ENCODE measurements at places on chromosomes 5 and 9. TPM values are rescaled to one million over a fixed set of nuclear protein-coding genes. Genes with fewer than 3 reads are reported as not detected.

- no peak for DNase-seq
Observed at GRCh38 chr5:157913575-157913974, 54.6 kb upstream of the CLINT1 start.

DNA sequence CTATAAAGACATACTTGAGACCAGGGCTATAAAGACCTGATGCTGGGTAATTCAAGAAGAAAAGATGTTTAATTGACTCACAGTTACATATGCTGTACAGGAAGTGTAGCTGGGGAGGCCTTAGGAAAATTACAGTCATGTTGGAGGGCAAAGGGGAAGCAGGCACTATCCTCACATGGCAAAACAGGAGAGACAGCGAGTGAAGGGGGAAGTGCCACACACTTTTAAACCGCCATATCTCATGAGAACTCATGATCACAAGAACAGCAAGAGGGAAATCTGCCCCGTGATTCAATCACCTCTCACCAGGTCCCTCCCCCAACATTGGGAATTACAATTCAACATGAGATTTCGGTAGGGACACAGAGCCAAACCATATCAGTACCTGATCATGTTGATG lies 89.9 kb upstream of the ADAMTSL1 start:
- DNase-seq = no peak

DNA sequence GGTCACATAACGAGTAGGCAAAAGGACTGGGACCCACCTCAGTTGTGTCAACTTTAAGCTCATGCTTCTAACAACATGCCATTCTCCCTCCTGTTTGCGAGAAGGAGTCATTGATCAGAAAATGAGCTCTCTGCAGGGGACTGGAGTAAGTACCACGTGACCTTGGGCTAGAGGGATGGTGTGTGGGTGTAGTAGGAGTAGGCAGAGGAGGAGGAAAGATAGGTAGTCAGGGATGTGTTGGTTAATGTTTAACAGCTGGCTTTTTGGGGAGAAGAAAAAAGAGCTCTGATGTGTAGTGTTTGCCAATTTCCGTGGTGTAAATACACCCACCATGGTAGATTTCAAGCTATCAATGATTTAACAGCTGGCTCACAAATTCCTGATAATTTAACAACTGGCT lies 160.3 kb upstream of the TBC1D2 start:
- DNase-seq = no peak

GRCh38 chr5:179484201-179484600 lies 66.2 kb upstream of the RUFY1 start:
- no peak for DNase-seq

DNA sequence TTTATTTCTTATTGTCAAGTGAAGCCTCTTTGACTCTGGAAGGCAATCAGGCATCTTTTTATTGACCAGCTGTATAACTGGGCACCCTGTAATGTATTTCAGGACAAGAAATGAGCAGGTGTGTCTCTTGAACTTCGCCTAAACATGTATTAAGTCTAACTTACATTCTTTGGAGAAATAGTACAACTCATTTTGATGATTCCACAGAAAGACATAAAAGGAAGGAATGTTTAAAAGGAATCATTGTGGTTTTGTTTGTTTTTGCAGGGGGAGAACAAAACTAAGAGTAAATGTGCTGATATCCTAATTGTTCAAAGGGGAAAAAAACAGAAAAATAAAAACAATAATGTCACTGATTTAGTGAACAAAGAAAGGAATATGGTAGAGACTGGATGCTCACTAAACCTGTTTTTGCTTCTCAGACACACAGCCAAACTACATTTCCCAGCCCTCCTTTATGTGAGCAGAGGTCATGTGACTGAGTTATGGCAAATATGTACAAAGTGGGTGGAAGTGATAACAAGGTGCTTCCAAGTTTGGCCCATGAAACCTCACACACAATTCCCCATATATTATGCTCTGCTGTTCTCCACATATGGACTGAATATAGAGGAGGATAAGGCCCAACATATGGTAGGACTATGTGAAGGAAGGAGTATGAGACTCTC lies 150.6 kb upstream of the ACOT12 start:
- no peak for DNase-seq

GRCh38 chr5:141779503-141779973 lies 97.5 kb upstream of the ARAP3 start:
- DNase-seq = no peak

DNA sequence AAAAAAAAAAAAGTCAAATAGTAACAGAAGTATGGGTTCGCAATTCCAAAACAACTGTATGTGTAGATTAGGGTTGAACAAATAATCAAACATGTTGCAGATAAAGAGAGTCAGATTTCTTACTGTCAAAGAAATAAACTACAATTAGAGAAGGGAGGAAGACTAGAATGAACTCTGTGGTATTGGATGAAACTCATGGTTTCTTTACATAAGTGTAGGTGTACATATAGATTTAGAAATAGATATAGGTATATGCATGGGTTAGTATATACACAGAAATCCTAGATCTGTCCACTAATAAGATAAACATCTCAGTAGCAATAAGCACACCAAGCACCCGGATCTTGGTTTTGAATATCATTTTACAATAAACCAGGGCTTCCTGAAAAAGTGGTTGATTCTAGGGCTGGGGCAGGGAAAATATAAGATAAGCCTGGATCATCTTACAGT lies 21.3 kb downstream of the DTWD2 start:
- DNase-seq = no peak

GRCh38 chr5:124754206-124754927 lies 7.9 kb upstream of the ZNF608 start:
- DNase-seq = no peak

DNA sequence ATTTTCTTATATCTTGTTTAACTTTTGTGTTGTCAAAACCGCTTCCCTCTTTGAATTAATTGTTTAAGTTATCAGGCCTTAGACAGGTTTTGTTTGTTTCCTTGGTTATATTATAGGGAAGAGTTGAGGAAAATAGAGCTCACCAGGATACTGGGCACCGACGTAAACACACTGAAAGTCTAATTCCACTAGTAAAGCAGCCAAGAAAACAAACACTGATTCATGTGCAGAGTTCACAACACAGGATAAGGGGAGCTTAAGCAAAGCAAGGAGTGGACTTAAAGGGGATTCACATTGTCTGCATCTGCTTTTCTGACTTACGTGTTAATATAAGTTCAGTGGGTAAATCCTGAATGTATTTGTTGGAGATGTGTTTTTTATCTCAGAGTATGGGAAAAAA lies 139.0 kb upstream of the CDH6 start:
- DNase-seq = no peak

DNA sequence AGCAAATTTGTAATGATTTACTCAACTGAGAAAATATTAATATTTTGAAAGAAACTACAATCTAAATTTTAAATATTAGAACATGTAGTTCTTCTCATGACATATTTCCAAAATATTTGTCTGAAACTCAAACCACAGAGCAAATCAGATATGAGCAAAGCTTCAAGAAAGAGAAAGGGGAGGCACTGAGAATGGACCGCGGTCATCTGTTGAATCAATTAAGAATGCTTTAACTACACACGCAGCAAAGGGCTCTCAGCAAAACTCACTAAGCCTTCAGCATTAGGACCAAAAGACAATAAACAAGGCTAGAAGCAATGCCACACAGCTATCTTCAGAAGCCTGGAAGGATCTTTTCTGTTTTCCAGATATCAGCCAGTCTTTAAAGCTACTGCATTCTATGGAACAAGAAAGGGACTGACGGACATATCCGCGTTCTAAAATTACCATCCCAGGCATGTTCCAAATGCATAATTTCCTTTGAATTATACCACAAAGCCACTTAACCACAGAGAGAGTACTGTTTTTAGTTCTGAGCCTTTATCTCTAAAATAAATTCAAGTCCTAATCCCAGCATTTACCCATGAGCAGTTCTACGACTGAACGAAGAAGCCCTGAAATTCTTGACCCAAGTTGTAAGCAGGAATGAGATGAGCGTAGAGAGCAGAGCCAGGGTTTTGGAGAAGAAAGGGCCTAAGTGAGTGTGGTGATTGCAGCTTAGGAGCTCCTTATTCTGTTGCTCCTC lies 513.5 kb downstream of the AGTPBP1 start:
- no peak for DNase-seq

DNA sequence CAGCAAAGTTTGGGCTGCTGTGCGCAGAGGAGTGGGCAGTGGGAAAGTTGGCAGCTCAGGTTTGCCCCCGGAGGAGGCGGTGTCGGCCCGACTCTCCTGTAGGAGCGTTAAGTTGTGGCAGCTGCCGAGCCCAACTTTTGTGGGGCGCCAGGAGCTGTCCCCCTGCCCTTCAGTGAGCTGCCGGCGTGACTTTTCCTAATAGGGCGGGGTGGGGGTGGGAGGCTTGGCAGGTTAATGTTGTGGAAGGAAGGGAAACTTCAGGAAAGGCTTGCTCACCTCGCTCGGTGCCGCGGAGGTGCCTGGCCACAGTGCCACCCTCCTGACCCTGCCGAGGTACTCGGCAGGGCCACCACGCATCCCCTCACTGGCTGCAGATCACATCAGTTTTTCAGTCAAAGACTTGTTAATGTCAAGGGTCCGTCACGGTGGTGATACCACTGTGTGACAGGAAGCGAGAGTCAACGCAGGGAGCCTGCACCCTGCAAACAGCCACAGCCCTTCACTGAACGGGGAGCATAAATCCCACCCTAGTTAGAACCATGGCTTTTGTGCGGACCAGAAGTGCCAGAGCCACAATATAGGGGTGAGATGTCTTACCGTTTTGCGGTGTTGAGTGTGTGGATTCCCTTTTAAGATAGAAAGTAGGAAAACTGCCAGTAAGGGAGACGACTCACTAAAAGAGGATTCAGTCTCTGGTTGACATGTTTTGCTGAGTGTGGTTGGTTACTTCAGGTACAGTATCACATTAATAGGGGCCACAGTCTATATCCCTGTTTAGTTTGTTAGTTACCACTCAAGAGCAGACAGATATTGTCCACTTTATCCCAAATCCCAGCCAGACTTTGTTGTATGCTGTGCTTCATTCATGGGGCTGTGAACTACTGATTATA lies 796 bp downstream of the LNPEP start:
- peak; percentile 42 for DNase-seq

DNA sequence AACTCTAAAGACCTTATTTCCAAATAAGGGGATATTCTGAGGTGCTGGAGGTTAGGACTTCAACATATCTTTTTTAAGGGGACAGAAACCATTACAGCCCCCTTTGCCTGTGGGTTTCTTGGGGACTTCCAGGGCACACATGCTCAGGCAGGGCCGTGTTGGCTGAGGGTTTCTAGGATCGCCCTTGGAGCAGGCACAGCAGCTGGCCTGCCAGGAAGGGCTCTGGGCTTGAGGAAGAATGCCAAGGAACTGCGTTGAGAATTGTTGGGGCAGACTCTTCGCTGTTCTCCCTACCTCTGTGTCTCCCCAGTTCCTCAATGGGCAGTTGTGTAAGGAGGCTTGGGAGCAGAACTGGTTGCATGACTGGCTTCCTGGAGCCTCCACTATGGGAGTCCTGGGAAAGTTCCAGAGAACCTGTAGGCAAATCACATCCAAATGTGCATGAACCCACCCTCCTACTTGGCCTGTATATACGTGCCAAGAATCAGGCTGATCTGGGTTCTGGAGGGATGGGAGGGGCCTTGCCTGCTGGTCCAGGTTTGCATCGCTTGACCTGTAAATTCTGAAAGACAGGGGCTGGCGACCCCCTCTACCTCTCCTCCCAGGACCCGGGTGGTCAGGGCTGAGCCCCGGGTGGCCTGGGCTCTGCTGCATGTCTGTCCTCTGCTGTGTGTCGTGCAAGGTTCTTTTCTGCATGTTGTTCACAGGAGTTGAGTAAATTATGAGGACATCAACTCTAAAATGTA lies 65.5 kb downstream of the HSPA4 start:
- DNase-seq = no peak

DNA sequence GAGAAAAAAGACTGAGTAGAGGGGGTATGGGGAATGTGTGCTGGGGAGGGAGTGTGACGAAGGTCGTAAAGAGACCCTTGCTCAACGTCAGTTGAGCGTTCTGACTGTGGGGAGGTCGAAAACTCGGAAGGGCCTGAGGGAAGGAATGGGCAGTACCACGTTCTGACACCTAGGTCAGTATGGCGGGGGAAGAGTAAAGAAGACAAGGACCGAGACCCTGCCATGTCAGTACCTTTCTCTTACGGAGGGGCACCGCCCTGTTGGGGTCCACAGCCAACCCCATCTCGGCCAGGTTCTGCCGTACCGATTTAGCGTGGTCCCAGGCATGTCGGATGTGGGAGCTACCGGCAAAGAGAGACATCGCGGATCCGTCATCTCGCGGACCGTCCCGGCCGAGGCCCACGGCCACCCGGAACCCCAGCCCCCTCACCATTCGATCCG lies 375 bp downstream of the NOP16 start:
- DNase-seq = no peak

Gene EFNA5
- 0.72 TPM for polyA plus RNA-seq

Gene NUTM2G
- polyA plus RNA-seq = not detected

Gene LCN9
- polyA plus RNA-seq = not detected

Gene ZNF462
- 1.6 TPM for polyA plus RNA-seq

Gene GPR151
- not detected for polyA plus RNA-seq

Gene ZNF608
- 13.7 TPM for polyA plus RNA-seq

Gene NUTM2F
- 0.11 TPM for polyA plus RNA-seq

Gene ORM2
- 0.34 TPM for polyA plus RNA-seq

Gene PDE6A
- polyA plus RNA-seq = not detected

Gene PDZD2
- 1.4 TPM for polyA plus RNA-seq

Gene PCDHA4
- polyA plus RNA-seq = 0.70 TPM

Gene MEF2C
- polyA plus RNA-seq = 3.0 TPM

Gene UIMC1
- 28.0 TPM for polyA plus RNA-seq

Measured in pancreas (tissue), 10 donors.